Pancreas (tissue), 10 donors: ENCODE measurements at places on chromosomes 2 and 18. TPM values are rescaled to one million over a fixed set of nuclear protein-coding genes. Genes with fewer than 3 reads are reported as not detected.

The TMEM17 gene
- 1.3 TPM for polyA plus RNA-seq

The CCDC88A gene
- polyA plus RNA-seq = 21.1 TPM

The ZCCHC2 gene
- polyA plus RNA-seq = 4.1 TPM

The ASXL3 gene
- polyA plus RNA-seq = 0.49 TPM

The REEP1 gene
- polyA plus RNA-seq = 4.2 TPM

The REG3G gene
- 997 TPM for polyA plus RNA-seq

The DOK6 gene
- polyA plus RNA-seq = 0.19 TPM

The EVX2 gene
- 0.02 TPM for polyA plus RNA-seq

The DBI gene
- 126 TPM for polyA plus RNA-seq

The ALPG gene
- polyA plus RNA-seq = not detected

The UCN gene
- 2.7 TPM for polyA plus RNA-seq

The PLEK gene
- 2.1 TPM for polyA plus RNA-seq

The SCYGR4 gene
- not detected for polyA plus RNA-seq

The DES gene
- 101 TPM for polyA plus RNA-seq

The SLC9A4 gene
- polyA plus RNA-seq = not detected

The DNAJC5G gene
- 0.34 TPM for polyA plus RNA-seq

The C1QL2 gene
- polyA plus RNA-seq = 0.15 TPM

The FOSL2 gene
- polyA plus RNA-seq = 10.0 TPM

The ANKRD23 gene
- 10.9 TPM for polyA plus RNA-seq

The DLGAP1 gene
- 0.30 TPM for polyA plus RNA-seq

The NEU2 gene
- not detected for polyA plus RNA-seq

The FOXD4L1 gene
- 0.19 TPM for polyA plus RNA-seq

The CIDEA gene
- not detected for polyA plus RNA-seq

The SH2D6 gene
- 28.1 TPM for polyA plus RNA-seq

The QPCT gene
- polyA plus RNA-seq = 69.0 TPM

The IL18RAP gene
- 0.11 TPM for polyA plus RNA-seq

The SULT1C2 gene
- 9.1 TPM for polyA plus RNA-seq

The GPR39 gene
- polyA plus RNA-seq = 3.1 TPM

The MSTN gene
- polyA plus RNA-seq = 0.66 TPM

The TRIM43 gene
- not detected for polyA plus RNA-seq

The FTCDNL1 gene
- polyA plus RNA-seq = 0.53 TPM

The C18orf54 gene
- 0.26 TPM for polyA plus RNA-seq

The KLHL30 gene
- polyA plus RNA-seq = 0.08 TPM

The TGFA gene
- polyA plus RNA-seq = 3.8 TPM

The SIX2 gene
- 3.6 TPM for polyA plus RNA-seq

The RGPD3 gene
- polyA plus RNA-seq = 0.08 TPM

The SGPP2 gene
- polyA plus RNA-seq = 0.80 TPM

The SERPINB4 gene
- not detected for polyA plus RNA-seq

The GCA gene
- 18.1 TPM for polyA plus RNA-seq

The B3GNT2 gene
- 3.7 TPM for polyA plus RNA-seq

The ALKAL2 gene
- 93.6 TPM for polyA plus RNA-seq

The CSRNP3 gene
- polyA plus RNA-seq = 2.7 TPM
